ENCODE measurements at places on chromosomes 6 and 20.

DNA sequence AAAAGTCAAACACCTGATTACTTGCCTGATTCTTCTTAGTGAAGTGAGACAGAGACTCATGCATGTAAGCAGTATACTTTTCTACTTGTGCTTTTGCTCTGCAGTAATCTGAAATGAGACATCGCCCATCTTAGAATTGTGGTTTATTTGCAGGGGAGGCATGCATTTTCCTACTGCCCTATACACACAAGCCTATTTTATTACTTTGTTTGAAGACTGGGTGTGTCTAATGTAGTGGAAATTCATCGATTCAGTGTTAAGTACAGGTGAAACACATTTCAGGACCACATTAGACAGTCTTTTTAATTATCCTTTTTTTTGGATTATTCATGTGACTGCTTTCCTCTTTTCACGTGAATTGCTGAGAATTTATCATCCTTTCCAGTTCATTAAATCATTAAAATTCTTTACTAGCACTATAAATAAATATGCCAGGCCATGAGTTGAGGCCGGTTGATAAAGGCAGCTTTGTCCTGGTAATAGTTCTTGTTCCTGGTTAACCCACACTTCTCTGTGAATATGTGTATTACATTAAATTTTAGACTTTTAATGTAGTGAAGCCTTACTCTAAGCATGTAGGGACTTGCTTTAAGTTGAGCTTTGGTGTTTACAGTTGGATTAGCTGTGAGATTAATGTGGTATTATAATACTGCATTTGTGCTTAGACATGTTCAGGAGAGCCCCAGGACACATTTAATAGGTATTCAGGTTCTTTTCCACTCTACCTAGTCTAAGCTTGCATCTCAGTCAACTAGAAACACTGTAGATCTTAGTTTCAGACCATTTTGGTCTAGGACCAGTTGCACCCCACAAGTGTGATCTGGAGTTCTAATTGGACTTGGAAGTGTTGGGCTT is 10.8 kb upstream of the BTBD3 start:
- DNase-seq: no peak

DNA sequence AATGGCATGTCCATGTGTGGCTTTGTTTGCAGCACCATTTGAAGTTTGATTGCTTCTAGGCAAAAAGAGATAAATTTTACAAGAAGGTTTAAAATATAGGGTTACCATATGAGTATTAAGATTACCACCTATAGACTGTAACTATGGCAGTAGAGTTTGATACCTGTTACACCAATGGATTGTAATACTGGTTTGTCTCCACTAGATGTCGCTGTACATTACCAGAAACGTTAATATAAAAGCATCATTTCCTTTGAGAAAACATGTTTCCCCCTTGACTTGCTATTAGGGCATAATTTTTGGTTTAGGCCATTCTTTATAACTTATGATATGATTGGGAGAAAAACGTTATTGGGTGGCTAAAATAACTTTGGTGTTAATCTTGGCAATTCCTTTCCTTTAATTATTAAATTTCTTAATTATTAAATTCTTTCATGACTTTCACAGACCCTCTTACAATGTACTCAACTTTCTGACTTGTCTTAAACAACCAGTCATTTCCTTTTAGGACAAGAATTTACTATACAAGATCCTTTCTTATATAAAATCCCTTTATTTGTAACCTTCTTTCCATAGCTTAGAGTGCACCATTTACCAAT is 42.8 kb downstream of the HLA-DPB1 start:
- DNase-seq: peak; percentile 66

DNA sequence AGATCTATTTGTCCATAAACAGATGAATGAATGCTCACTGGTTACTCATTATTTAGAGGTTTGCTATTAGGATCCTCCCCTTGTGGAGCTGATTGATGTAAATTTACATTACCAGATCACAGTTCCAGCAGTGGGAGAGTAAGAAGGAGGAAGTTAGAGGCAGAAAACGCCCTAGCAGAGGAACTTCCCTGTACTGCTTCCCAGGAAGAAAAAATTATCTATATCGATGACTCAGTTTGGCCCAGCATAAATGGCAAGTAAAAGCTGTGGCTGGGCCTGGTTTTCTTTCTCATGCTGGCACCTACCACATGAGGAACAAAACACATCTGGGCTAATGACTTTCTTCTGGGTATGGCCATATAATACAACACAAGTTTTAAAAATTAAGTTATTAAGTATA is 35.7 kb downstream of the DNAAF9 start:
- no peak for DNase-seq

DNA sequence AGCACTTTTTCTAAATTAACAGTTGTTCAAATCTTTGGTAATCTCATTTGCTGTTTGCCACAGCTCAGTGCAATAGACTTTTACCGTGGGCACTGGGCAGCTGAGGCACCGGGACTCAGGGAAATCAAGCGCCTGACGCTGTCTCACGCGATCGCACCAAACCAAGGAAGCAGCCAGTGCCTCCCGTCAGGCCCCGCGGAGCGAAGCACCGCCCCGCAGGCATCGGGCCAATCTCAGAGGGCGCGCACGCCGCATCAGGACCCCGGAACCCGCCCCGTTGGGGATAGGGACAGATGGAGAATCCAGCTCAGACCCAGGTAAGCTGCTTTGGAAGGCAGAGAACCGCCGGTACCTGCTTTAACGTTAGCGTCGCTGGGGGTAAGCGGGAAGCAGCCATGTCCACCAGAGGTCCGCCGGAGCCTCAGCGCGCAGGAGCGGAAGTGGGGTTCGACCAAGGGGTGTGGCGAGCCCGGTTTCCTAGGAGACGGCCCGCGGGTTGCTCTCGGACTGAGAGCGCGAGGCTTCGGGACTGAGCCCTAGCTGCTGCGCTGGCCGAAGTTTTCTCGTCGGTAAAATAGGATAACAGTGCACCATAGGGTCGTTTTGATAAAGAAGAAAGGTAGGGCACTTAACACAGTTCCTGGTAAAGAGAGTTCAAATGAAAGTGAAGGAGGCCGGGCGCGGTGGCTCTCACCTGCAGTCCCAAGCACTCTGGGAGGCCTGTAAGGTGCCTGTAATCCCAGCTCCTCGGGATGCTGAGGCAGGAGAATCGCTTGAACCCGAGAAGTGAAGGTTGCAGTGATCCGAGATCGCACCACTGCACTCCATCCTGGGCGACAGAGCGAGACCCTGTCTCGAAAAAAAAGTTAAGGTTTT is at the start of gene LYRM2:
Gene LYRM2 (minus strand): TSS at position 428 of the 876 bp plus-strand sequence. CDS start 31 bp downstream, at position 397.
- DNase-seq: peak; percentile 90

GRCh38 chr6:41475164-41475563 is 71.0 kb upstream of the FOXP4 start:
- DNase-seq: no peak

DNA sequence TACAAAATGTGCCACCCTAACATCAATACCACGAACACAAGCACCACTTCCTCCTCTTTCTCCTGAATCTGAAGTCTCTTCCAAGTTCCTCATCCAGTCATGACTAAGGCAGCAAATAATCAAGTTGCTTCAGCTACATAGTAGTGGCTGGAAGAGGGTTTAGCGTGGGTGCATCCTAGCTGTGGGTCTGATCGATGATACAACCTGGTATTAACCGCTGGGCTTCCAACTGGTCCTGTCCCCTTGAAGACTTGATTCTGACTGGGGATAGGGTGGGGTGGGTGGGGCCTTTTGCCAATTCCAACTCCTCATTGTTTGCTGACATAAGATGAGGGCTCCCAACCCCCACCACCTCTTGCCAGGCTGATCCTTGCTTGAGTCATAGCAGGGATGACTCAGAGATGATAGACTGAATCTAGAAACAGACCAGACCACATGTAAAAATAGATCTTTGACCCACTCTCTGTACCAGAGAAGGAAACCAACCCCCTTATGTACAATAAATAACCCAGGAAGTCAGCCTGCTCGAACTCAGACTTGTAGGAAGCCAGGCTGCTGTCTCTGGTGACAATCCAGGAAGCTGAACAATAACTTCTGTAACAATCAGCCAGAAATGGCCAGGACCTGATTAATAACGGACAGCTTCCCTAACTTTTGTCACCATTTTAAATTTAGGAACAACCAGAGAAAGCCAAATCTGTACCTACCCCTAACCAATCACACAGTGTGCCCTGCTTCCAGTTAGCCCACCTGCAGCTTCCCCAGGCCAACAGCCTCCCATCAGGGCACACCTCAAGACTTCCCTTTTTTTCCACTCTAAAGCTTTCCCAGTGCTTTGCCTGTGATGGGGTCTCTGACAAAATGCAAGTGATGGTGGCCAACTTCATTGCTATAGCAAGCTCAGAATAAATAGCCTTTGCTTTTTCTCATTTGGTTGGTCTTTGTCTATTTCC is 68.9 kb upstream of the FAM184A start:
- DNase-seq: no peak

GRCh38 chr20:42923348-42923918 is 266.3 kb downstream of the PTPRT start:
- no peak for DNase-seq

GRCh38 chr20:13021205-13021970 is 12.6 kb downstream of the SPTLC3 start:
- DNase-seq: no peak

GRCh38 chr6:160260367-160260766 is 1.7 kb upstream of the SLC22A2 start:
- DNase-seq: no peak

GRCh38 chr6:124551711-124552233 is 410.5 kb upstream of the RNF217 start:
- no peak for DNase-seq

DNA sequence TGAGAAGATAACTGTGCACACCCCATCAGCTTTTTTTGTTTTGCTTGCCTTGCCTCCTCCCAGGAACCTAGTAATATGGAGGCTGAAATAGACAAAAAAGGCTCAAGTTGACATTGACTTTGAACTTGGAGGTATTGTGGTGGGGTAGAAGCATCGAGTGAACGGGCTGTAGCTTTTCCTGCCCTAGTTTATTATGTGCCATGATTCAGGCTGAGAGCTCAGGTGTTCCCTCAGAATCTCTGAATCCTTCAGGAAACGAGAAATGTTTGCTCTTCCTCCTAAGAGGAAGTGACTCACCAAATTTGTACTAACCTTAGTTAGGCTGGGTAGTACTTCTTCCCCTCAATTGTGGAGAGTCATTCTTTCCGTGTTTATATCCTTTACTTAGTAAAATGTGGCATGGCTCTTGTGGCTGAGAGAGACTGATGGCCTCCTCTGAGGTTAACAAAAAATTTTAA is 98.8 kb downstream of the SASH1 start:
- DNase-seq: no peak

- no peak for DNase-seq
Observed at GRCh38 chr20:57051096-57051495, 215.3 kb downstream of the BMP7 start.

DNA sequence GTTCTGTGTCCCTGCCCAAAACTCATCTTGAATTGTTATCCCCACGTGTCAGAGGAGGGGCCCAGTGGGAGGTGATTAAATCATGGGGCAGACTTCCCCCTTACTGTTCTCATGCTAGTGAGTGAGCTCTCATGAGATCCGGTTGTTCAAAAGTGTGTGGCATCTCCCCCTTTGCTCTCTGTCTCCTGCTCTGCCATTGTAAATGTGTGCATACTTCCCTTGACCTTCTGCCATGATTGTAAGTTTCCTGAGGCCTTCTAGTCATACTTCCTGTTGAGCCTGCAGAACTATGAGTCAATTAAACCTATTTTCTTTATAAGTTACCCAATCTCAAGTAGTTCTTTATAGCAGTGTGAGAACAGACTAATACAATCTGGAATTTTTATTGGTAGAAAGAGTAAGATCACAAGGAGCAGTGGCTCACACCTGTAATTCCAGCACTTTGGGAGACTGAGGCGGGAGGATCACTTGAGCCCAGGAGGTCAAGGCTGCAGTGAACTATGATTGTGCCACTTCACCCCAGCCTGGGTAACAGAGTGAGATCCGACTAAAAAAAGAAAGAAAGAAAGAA is 47.1 kb upstream of the SLC22A16 start:
- DNase-seq: no peak

GRCh38 chr6:42771741-42772100 is 10.1 kb upstream of the BICRAL start:
- DNase-seq: no peak

GRCh38 chr6:118722829-118723813 is 71.7 kb upstream of the CEP85L start:
- no peak for DNase-seq

GRCh38 chr20:30419466-30419865 is 838.0 kb upstream of the DEFB115 start:
- no peak for DNase-seq

- no peak for DNase-seq
Observed at GRCh38 chr6:48754641-48755040, 643.6 kb upstream of the PTCHD4 start.

DNA sequence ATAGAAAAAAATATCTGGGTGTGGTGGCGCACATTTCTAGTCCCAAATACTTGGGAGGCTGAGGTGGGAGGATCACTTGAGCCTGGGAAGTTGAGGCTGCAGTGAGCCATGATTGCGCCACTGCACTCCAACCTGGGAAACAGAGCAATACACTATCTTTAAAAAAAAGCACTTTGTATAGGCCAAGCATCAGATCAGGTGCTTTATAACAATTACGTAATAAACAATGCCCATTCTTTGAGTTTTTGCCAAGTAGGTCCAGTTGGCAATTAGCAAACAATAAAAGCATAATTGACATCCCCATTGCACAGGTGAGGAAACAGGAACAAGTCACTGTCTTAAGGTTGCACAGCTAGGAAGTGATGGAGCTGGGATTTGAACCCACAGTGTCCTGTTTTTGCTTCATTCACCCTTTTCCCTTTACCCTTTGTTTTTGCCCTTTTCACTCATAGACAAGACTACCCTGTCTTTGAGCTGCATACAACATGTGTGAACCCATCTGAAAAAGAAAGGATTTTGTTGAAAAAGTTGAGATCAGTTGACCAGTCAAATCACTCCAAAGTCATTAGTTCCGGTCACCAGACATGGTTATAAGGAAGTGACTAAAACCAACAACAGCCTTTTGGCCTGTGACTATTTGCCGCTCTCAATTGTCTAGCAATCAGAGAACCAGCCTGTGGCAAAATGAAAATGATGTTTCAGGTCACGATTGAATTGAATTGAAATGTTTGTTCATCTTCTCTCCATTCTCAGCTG is 303.6 kb downstream of the TFAP2C start:
- no peak for DNase-seq

DNA sequence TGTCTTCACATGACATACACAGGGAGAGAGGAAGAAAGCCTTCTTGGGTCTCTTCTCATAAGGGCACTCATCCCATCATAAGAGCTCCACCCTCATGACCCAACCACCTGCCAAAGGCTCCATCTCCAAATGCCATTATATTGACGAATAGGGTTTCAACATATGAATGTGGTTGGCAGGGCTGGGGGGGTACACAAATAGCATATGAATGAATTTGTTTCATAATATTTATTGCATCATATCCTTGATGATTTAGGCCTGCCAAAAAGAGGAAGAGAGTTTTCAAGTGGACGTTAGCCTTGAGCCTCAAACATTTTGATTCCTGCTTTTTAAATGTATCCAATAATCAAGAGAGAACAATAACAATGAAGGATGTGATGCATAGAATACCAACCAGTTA is 26.2 kb upstream of the OPRM1 start:
- DNase-seq: no peak
